Activated naive CD4-positive, alpha-beta T cell (primary cell): ENCODE measurements at places on chromosomes 11 and 22.

DNA sequence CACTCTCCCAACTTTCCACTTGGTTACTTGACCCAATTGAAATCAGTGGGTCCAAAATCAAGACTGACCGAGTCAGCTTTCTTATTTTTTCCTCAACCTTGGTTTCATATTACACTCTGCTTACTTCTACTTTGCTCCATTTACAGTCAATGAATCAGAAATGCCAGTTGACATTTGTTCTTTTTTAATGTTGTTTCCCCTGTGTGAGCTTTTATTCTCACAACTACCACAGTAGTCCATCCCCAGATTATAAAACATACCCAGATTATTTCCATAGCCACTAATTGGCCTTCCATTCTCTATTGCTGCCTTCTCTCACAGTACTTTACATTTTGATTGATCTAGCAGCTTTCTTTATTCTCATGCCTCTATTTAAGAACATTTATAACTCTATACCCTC, 50.0 kb downstream of the DNAJC24 start:
- no peak for DNase-seq

- DNase-seq: no peak
These were observed 5.4 kb downstream of the PDE2A start for GRCh38 chr11:72668629-72669347.

DNA sequence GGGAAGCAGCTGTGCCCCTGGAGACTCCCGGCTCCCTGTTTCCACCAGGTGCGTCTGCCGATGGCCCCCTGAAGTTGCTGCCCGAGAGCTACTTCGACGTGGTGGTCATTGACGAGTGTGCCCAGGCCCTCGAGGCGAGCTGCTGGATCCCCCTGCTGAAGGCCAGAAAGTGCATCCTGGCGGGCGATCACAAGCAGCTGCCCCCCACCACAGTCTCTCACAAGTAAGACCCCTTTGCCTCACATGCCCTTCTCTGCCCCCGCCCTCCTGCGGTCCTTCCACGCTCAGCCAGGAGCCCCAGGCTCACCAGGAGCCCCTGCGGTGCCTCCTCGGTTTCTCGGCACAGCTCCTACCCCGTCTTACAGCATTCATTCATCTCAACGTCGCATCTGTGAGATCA, 25.4 kb downstream of the IGHMBP2 start:
- DNase-seq: no peak

- no peak for DNase-seq
These were observed 714.7 kb upstream of the TENM4 start for GRCh38 chr11:80155412-80156017.

DNA sequence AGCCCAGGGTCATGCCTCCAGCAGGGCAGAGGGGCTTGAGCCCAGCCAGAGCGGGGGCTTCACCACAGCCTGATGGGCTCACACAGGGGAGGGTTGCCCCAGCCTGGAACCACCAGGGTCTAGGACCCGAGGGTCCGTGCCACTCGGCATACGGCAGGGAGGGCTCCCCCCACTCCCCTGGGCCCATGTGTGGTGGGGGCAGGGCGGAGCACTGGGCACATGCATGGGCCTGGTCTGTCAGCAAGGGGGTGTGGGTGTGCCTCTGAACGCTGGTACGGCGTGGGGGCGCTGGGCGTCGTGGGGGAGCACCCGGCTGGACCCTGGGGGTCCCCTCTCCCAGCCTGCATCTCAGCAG, 29.3 kb downstream of the MOB2 start:
- DNase-seq: no peak

DNA sequence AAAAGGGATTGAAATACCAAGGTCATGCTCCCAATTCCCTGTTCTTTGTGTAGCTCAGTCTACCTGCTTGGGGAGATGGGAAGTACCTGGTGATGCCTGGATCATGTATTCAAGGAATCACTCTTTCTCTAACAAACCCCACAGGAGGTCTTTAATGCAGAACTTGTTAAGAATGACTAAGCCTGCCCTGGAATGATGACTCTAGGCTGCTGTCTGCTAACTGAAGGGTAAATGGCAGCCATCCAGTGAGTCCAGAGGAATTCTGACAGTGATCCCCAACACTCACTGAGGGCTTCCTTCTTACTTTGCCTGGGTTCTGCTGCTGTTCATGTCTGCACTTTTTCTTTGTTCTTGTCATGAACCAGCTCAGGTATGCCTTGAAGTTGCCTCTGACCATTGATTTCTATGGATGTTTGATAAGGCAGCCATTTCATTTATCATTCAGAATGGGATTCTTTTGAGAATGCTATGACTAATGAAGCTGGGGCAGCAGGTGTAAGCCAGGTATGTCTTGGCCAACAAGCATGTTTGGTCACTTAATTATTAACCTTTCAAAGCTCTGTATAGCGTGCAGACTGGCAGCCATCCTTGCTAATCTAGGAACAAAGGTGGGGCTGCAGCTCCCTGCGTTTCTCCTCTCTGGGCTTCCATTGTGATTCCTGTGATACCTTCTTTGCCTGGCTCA, 11.4 kb downstream of the PRSS23 start:
- no peak for DNase-seq
